SJCRH30 (cell line): ENCODE measurements at places on chromosomes 1 and 21. TPM values are rescaled to one million over a fixed set of nuclear protein-coding genes. Genes with fewer than 3 reads are reported as not detected.

The PCSK9 gene
- total RNA-seq: 0.15 and 0.22 TPM in 2 replicates

The SLAMF9 gene
- total RNA-seq: not detected in 2 replicates

The TBX15 gene
- 58.0 and 63.1 TPM in 2 replicates for total RNA-seq

The TCEA3 gene
- total RNA-seq: 0.10 TPM in 1 of 2 replicates, not detected in the other

The LGR6 gene
- total RNA-seq: not detected in 2 replicates

The FCRL5 gene
- 0.02 TPM in 1 of 2 replicates, not detected in the other for total RNA-seq

The RPTN gene
- total RNA-seq: not detected in 2 replicates

The KAZN gene
- total RNA-seq: 0.10 TPM in 2 replicates

DNA sequence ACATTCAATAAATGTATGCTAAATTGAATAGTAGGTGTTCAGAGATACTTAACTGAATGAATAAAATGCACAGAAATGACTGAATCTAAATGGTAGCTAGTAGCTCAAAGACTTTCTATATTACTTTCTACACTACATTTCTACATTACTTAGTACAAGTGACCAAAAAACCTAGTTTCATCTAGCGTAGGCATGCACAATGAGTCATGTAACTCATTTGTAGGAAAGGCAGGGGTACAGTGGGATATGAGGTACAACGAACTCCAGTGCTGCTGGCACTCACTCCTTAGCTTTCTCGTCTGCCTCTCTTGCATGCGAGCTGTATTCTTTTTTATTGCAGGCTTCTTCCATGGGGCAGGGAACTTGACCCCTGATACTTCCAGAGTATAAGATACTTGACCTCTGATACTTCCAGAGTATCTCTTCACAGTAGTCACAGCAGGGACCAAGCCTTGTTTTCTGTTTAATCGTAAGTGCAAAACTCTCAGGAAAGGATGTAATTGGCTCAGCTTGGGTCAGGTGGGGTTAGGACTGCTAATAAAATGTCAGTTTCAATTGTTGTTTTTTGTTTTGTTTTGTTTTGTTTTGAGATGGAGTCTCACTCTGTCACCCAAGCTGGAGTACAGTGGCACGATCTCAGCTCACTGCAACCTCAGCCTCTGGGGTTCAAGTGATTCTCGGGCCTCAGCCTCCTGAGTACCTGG is 4.9 kb upstream of the ATP2B4 start:
- H3K4me3 ChIP-seq: no peak overlapping the region
- no peak for DNase-seq
- no peak overlapping the region for H3K27ac ChIP-seq
- H3K36me3 ChIP-seq: no peaks in the 10 kb centered on the region
- H3K4me1 ChIP-seq: peaks cover 31% of the 10 kb centered on the region
- H3K27me3 ChIP-seq: no peaks in the 10 kb centered on the region

DNA sequence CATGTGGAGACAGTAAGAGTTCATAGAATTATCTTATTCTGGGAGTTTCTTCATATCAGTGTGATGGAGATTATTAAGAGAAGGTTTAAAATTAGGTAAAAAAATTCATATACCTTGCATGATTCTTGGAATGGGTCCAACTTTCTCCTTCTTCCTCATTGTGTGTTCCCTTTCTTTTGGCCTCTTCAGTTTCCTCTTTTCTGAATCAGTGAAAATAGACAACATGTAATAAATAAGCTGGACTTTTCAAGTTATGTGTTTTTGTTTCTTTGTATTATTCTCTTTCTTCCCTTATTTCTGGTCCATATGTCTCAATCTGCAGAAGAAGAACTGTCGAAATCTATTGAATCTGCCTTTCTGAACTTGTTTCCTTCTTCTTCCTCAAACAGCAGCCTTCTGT is 30.5 kb downstream of the C4BPA start:
- no peak overlapping the region for H3K4me3 ChIP-seq
- DNase-seq: no peak
- H3K4me1 ChIP-seq: no peaks in the 10 kb centered on the region
- H3K27ac ChIP-seq: no peak overlapping the region

DNA sequence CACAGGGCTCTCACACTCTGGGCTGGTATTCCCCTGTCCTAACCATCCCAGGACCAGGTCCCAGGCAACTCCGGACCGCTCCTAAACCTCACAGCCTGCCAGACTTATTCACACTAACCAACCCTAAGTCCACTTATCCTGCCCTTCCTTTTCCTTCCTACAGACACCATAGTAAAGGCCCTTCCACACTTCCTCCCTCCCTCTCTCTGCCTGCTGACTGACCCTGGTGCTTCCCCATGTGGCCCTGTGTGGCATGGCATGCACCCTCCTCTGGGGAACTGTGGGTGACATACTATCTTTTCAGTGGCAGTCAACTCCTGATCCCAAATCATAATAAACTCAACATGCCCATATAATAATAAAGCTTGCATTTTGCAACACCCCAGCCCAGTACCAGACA is 155.1 kb upstream of the DNAH14 start:
- no peak overlapping the region for H3K4me3 ChIP-seq
- no peaks in the 10 kb centered on the region for H3K27me3 ChIP-seq
- no peak overlapping the region for H3K27ac ChIP-seq
- H3K4me1 ChIP-seq: peaks cover 12% of the 10 kb centered on the region
- no peaks in the 10 kb centered on the region for H3K36me3 ChIP-seq

DNA sequence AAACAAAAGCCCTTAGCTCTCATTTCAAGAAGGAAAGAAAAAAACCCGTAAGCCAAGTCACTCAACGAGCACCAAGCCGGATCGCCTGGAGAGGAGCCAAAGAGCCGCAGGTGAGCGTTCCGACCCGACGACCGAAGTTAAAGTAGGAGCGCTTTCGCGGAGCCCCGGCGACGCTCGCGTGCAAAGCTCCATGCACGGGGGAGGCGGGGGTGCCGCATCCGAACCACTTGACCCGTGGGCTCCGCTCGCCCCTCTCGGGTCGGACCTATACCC is 382 bp downstream of the GPBP1L1 start:
- DNase-seq: no peak
- H3K4me3 ChIP-seq: peak overlapping the region; percentile 88
- H3K36me3 ChIP-seq: no peaks in the 10 kb centered on the region; the same call in 1 of the 2 replicates
- H3K27me3 ChIP-seq: no peaks in the 10 kb centered on the region
- peaks cover 3% of the 10 kb centered on the region; the same call in 1 of the 2 replicates for H3K4me1 ChIP-seq
- peak overlapping the region; percentile 92 for H3K27ac ChIP-seq

DNA sequence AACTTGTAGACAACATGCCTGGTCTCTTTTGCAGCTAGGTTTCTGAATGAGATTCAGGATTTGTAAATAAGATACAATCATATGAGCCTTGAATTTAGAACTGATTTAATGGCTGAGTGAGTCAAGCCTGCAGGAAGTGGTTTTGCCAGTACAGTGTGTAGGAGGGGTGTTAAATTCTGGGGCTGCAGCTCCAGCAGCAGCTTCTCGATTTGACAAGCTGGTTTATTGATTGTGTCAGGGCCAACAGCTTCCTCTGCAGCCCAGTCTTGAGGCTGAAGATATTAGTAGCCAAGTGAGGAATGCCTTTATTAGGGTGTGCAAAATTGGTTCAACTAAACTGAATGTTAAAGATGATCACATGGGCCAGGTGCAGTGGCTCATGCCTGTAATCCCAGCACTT is 11.5 kb upstream of the PLA2G5 start:
- no peaks in the 10 kb centered on the region for H3K27me3 ChIP-seq
- no peaks in the 10 kb centered on the region for H3K36me3 ChIP-seq
- no peaks in the 10 kb centered on the region for H3K4me1 ChIP-seq
- no peak overlapping the region for H3K4me3 ChIP-seq

DNA sequence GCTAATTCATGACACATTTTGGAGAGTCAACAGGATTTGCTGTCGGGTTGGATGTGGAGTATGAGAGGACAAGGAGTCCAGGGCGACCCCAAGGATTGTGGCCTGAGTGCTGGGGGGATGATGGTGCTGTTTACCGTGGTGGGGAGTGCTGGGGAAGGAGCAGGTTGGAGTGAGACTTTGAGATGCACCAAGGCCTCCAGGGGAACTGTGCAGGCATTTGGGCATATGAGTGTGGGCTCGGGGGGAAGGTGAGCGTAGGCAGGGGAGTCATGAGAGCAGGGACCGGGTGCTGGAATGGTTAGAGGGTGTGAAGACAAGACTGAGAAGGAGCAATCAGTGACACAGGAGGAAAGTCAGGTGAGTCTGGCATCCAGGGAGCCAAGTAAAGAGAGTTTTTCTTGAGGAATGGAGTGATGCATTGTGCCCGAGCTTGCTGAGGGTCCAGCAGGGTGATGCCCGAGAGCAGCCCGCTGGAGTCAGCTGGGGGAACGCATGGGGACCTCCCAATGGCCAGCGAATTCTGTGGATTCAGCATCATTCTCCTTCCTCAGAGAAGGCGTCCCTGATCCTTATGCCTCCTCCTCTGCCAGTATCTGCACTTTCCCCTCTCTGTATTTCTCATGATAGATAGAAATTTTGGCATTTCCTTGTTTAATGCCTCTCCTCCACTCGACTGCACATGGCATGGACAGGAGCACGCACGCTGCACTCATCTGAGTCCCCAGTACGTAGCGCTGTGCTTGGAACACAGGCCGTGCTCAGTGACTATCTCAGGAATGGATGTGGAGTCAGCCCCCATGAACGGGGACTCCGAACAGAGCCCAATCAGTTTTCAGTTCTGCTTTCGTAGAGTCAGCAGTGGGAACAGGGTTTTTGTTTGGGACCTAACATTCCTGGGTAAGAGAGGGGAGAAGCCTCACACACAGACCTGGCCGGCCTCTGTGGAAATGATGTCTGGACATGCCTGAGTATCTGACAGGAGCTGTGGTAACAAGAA is 52.1 kb upstream of the ETV3 start:
- no peak overlapping the region for H3K4me3 ChIP-seq
- DNase-seq: no peak
- H3K27ac ChIP-seq: no peak overlapping the region

- no peak overlapping the region for H3K27ac ChIP-seq
- no peaks in the 10 kb centered on the region for H3K4me1 ChIP-seq
- H3K27me3 ChIP-seq: no peaks in the 10 kb centered on the region
- no peak overlapping the region for H3K4me3 ChIP-seq
Measured at GRCh38 chr1:46675549-46676314, 4.1 kb downstream of the TEX38 start.

DNA sequence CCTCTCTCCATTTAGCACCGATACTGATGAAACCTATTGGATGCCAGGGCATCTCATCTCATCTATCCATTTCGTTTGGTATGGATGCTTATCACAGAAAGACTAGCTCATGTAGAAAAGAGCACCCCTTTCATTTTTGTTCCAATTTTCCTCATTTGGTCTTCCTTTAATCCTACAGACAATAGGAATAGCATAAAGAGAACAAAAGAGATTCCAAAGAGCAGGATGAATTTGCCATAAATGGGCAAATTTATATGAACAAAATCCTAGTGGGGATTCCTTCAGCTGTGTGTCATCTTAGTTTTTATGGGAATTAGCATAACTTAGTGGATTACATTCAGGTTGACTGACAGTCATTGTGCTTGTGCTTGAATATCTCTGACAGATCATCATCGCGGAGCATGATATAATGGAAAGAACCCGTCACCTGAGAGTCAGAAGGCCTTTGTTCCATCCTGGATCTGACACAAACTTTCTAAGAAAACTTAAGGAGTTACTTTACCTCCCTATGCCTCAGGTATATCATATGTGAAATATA is 777.5 kb upstream of the ADGRL2 start:
- no peak overlapping the region for H3K4me3 ChIP-seq
- H3K27me3 ChIP-seq: no peaks in the 10 kb centered on the region
- no peaks in the 10 kb centered on the region for H3K4me1 ChIP-seq
- no peak overlapping the region for H3K27ac ChIP-seq
- H3K36me3 ChIP-seq: no peaks in the 10 kb centered on the region

GRCh38 chr1:191162762-191163161 is 685.1 kb upstream of the BRINP3 start:
- H3K27ac ChIP-seq: no peak overlapping the region
- no peak overlapping the region for H3K4me3 ChIP-seq
- no peaks in the 10 kb centered on the region for H3K4me1 ChIP-seq
- no peaks in the 10 kb centered on the region for H3K36me3 ChIP-seq

DNA sequence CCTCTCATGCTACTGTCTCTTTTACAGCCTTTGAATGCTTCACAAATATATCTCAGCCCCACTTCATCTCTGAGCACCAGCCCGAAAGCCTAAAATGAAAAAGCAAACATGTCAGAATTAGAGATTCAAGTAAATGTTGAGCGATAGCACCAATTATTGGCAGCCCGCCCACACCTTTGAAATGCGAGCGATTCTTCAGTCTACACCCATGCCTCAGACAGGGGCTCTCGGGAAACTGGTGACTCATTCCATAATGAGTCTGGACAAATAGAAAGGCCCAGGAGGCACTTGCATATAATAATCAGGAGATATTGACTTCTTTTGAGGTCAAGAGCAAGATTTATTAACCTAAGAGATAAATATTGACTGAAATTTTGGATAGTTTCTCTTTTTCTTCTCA is 487.3 kb upstream of the PTBP2 start:
- no peaks in the 10 kb centered on the region for H3K4me1 ChIP-seq
- no peak overlapping the region for H3K27ac ChIP-seq
- peak; percentile 33 for DNase-seq
- H3K4me3 ChIP-seq: no peak overlapping the region
- no peaks in the 10 kb centered on the region for H3K36me3 ChIP-seq
